ENCODE measurements at places on chromosomes 1 and 21. TPM values are rescaled to one million over a fixed set of nuclear protein-coding genes. Genes with fewer than 3 reads are reported as not detected.
A peak's percentile ranks its signal among the peaks of the same experiment; 100 is the strongest.

GRCh38 chr1:81408419-81408818 is 392.3 kb upstream of the ADGRL2 start:
- DNase-seq = no peak

- DNase-seq = no peak
These were observed 50.2 kb upstream of the TACSTD2 start for GRCh38 chr1:58627221-58627620.

- DNase-seq = no peak
These were observed 106.6 kb downstream of the DUSP10 start for GRCh38 chr1:221635305-221635704.

- DNase-seq = no peak
These were observed 81.7 kb downstream of the DNM3 start for GRCh38 chr1:171922999-171923398.

DNA sequence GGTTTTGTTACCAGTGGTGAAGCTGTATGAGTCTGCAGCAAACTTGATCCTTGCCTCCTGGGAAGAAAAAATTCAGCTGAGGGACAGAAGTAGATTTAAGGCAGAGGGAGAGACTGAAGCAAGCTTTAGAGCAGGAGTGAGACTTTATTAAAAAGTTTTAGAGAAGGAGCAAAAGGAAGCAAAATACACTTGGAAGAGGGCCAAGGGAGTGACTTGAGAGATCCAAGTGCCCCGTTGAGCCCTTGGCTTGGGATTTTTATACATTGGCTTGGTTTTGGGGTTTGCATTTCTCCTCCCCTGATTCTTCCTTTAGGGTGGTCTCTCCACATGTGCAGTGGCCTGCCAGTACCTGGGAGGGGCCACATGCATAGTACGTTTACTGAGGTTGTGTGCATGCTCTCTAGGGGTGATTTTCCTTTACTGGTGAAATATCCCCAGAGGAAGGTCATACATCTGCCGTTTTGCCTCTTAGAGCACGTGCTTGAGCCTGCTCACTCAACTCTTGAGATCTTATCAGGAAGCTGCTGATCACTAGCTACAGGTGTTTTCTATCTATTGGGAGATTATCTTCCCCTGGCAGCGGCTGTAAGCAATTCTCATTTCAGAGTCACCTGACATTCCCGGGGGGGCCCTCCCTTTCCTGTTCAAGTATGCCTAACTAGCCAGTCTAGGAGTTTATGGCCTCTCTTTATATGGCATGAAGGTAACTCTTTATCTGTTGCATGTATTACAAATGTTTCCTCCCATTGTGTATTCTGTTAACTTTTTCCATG is 20.3 kb downstream of the FASLG start:
- no peak for DNase-seq

GRCh38 chr1:27217401-27217800 is 17.0 kb upstream of the WDTC1 start:
- DNase-seq = no peak

- DNase-seq = no peak
These were observed 55.0 kb downstream of the ALG14 start for GRCh38 chr1:95017775-95018174.

- no peak for DNase-seq
These were observed 1.5 kb upstream of the AKNAD1 start for GRCh38 chr1:108858230-108858950.

- DNase-seq = no peak
These were observed 2.8 kb downstream of the AGTRAP start for GRCh38 chr1:11738783-11739182.

DNA sequence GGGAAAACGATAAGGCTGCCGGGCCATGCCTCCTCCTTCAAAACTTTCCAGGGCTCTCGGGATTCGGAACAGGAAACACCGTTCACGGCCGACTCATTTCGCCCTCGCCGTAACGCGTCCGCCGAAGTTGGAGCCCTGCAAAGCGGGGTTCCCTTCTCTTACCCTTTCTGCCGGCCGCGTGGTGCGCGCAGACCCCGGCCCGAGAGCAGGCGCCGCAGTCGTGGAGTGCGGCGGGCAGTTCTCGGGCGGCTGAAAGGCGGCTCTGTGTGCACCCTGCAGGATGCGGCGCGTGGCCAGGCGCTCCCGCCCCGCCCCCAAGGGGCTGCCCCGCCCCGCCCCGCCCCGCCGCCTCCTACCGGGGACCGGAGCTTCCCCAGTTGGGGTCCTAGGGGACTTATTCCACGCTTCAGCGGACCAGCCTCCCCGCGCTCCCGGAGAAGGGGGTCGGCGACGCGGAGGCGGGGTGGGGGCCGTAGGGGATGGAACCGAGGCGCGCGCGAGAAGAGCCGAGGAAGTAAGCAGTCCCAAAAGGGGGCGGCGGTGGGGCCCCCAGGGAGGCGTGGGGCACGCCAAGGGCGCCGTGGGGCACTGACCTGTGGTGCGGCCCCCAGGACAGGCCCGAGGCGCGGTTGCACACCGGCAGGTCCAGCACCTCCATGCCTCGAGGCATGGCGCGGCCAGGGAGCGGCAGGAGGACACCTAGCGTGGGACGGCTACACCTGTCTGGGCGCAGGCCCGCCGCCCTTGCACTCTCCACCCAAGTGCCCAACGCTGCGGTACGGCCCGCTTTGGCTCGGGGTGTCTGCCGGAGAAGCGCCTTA is at the start of gene MCOLN2:
Gene MCOLN2 (minus strand): TSS at position 268 of the 821 bp plus-strand sequence. CDS start 241 bp downstream, at position 27.
- DNase-seq = peak; percentile 75

DNA sequence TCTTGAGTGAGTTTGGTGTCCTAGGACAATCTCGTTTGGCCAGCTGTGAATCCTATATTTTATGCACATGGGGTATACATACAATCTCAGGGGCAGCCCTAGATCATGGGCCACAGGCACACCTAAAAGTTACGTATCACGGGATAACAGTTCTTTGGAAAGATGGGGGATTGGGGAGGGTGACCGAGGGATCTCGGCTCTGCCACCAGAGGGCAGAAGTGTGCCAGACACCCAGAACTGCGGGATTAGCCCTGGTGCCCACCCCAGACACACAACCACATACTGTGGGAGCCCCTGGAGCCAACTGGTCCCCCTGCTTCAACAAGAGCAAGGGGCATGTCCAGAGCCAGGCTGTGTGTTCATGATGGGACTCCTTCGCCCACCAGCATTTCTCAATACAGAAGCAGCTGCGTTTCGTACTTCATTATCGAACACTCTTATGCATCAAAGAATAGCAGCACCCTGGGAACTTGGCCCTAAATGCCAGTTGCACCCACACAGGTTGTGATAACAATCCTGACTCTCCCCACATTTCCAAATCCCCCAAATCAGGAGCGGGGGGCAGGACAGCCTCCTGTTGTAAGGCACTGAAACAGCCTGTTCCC is 37.4 kb downstream of the TMCO4 start:
- peak; percentile 62 for DNase-seq

SPATA17 gene
- not detected for total RNA-seq

RAP1GAP gene
- total RNA-seq = 2.5 TPM

NOTCH2 gene
- 41.9 TPM for total RNA-seq

FMO5 gene
- 0.37 TPM for total RNA-seq

CR1L gene
- not detected for total RNA-seq

URB1 gene
- 28.5 TPM for total RNA-seq
